Stimulated activated CD8-positive, alpha-beta memory T cell treated with anti-CD3 and anti-CD28 coated beads, Interleukin-15, amount 100 ng/mL, for 1 hour (primary cell): ENCODE measurements at places on chromosomes 3 and 15.

DNA sequence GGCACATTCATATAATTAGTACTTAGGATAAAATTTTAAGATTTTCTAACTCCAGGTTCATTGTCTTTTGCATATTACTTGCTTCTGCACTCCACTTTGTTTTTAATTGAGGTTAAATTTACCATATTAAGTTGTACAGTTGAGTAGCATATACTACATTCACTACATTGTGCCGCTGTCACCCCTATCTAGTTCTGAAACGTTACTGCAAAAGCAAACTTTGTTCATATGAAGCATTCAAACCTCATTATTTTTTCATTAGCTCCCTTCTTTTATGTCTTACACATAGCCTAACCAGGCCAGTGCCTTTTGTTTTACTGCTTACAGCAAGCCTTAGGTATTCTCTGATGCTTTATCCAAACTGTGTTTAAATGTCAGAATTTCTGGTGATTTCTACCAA, 183.1 kb upstream of the CGNL1 start:
- DNase-seq, result no peak

GRCh38 chr3:175672119-175672689, 813.1 kb downstream of the NAALADL2 start:
- no peak for DNase-seq

DNA sequence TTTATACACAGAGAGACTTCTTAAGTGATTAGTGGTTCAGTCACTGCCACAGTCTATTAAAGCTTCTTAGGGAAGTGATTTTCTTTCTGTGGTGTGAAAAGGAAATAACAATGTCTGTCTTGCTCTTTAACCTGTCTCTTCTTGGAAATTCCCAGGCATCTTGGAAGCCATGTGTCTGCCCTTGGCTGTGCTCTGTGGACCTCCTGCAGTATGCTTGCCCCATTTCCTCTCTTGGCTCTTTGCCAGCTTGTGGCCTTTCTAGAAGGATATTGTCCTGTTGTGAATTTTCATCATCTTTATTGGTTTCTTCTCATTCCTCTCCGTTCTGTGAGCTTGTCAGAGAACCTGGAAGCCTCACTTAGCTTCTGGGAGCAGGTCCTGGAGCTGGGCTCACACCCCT, 338.4 kb upstream of the C2CD4B start:
- no peak for DNase-seq

DNA sequence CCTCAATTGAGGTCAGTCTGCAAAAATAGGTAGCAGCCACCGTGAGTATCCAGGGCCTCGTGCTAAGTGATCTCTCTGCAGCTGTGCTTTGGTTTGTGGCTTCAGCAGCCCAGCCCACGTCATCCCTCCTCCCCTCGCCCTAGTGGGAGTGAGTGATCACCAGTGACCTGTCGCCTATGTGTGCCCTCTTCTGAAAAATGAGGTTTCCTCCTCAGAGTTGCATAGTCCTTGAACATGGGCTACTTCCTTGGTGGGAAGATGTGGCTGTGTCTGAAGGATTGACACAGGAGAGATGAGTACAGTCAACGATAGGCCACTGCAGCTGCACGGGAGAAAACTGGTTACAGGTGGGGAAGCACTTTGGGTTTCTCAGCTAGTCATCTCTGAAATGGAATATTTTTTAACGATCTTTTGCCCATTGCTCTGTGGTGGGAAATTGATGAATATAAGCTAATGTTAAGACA, 144.8 kb upstream of the BHLHE40 start:
- peak; percentile 52 for DNase-seq

- no peak for DNase-seq
Observed at GRCh38 chr15:44765036-44765435, 28.7 kb downstream of the TRIM69 start.

GRCh38 chr3:159001711-159002110, 199.9 kb downstream of the MFSD1 start:
- DNase-seq, result no peak

DNA sequence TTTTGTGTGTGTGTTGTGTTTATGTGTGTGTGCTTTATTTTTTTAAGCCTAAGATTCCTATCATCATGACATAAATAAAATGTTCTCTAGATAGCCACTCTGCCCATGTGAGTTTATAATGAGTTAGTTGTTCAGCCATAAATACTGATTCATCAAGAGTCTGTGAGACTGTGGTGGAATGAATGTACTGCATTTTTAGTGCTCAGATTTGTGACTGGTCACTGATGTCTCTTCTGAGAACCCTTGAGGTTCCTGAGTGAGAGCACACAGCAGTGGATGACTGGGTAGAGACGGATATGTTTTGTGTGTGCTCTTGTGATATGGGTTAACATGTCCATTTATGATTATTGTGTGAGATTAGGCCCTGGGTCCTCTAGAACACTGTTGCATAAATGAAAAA, 51.2 kb downstream of the SETD5 start:
- no peak for DNase-seq

- no peak for DNase-seq
Observed at GRCh38 chr15:101128221-101129015, 123.4 kb downstream of the CHSY1 start.

DNA sequence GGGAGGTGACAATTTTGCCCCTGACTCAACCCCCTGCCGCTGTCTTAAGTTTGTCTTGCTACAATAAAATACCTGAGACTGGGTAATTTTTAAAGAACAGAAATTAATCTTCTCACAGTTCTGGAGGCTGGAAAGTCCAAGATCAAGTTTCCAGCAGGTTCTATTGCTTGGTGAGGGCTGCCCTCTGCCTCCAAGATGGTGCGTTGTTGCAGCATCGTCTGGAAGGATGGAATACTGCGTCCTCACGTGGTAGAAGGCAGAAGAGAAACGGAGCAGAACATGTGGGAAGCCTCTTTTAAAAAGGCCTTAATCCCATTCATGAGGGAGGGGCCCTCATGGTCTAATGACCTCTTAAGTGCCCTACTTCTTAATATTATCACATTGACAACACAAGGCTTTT, 87.3 kb upstream of the SNTN start:
- no peak for DNase-seq

GRCh38 chr3:134881305-134881704, 86.2 kb downstream of the EPHB1 start:
- DNase-seq, result no peak

- no peak for DNase-seq
Observed at GRCh38 chr15:98385752-98386381, 262.5 kb upstream of the IGF1R start.

DNA sequence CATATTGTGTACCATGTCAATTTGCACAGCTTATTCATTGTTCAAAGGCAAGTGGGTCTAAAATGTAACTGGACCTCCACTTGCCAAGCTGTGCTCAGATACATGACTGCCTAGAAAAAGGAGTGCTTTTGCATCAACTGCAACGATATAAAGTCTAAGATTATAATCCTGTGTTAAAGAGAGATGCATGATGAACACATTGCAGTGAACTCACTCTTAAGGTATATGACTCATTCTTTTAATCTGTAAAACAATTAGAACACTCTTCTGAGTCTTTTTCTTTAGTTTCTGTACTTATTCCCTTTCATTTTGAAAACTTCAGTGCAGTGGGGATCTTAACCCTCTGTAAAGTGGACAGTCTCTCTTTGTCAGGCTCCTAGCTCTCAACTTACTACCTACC, 982.8 kb downstream of the ROBO1 start:
- DNase-seq, result no peak

GRCh38 chr15:71275098-71275497, 159.8 kb downstream of the THSD4 start:
- DNase-seq, result no peak

DNA sequence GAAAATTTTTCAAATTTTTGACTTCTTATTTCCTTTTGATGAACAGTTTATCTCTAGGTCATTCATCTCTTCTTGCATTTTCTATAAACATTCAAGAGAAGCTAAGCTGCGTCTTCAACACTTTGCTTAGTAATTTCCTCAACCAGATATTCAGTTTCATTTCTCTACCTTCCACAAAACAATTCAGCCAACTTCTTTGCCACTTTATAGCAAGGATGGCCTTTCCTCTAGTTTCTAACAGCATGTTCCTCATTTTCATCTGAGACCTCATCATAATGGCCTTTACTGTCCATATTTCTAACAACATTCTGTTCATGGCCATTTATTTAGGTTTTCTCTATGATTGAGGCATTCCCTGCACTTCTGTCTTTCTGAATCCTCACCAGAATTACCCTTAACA, 90.0 kb downstream of the ARIH1 start:
- DNase-seq, result no peak

- DNase-seq, result no peak
Observed at GRCh38 chr3:47280519-47280918, 2.1 kb downstream of the KIF9 start.

DNA sequence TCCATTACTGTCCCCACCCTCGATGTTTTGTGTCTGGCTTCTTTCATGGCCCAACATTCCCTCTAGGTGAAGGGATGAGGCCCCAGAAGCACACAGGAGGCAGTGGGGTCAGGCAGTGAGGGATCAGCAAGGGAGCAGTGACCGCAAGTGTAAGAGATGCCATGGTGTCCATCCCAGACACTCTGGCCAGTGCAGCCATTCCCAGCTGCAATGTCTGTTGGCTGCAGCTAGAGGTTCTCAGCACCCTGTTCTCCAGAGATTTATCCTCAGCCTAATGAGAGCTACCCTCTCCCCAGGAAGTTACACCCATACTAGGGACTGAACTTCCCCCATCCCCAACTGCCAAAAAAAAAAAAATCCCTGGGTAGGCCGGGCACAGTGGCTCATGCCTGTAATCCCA, 40.2 kb downstream of the TRANK1 start:
- no peak for DNase-seq

- DNase-seq, result no peak
Observed at GRCh38 chr3:58518291-58518789, 18.6 kb downstream of the ACOX2 start.

- DNase-seq, result no peak
Observed at GRCh38 chr3:112319516-112320276, 13.3 kb upstream of the CD200 start.

GRCh38 chr3:40771112-40771511, 246.4 kb downstream of the ZNF621 start:
- DNase-seq, result no peak

GRCh38 chr3:133521946-133522345, 51.5 kb upstream of the CDV3 start:
- DNase-seq, result no peak

- no peak for DNase-seq
Observed at GRCh38 chr3:184884359-184885017, 72.5 kb downstream of the VPS8 start.

- no peak for DNase-seq
Observed at GRCh38 chr3:132394320-132394719, 23.0 kb upstream of the DNAJC13 start.

- DNase-seq, result no peak
Observed at GRCh38 chr15:31439328-31439727, 112.7 kb downstream of the KLF13 start.

GRCh38 chr3:73418681-73419080, 206.1 kb downstream of the PDZRN3 start:
- DNase-seq, result no peak

DNA sequence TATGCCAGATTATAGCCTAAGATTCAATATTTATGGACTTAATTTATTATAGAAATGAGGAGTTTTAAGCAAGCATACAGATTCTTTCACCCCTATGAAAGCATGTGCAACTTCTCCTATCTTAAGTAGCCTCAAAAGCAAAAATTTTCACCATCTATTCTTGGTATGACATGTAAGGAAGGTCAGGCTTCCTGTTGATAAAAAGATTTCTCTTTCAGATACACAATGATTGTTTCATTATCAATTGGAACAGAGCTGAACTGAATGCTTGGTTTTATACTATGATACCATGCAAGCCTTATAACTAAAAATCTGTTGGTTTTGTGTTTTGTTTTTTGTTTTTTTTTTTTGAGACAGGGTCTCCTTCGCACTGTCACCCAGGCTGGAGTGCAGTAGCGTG, 3.9 kb downstream of the GRK7 start:
- no peak for DNase-seq

DNA sequence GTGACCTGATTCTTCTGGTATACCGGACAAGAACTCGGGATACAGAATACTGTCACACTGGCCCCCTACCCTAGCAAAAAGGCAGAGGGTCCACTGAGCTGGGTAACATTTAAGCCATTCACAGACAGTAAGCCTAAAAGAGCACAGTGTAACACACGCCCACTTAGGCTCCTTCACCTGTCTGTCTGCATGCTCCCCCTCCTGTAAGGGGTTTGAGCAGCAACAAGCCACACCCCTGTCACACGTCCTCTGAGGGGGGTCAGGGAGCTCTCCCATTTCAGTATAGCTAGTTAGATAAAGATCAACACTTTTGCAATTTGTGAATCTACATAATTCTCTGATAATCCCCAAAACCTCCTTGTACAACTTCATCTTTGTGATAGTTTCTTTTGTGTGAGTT, 586.3 kb upstream of the LMCD1 start:
- DNase-seq, result no peak

DNA sequence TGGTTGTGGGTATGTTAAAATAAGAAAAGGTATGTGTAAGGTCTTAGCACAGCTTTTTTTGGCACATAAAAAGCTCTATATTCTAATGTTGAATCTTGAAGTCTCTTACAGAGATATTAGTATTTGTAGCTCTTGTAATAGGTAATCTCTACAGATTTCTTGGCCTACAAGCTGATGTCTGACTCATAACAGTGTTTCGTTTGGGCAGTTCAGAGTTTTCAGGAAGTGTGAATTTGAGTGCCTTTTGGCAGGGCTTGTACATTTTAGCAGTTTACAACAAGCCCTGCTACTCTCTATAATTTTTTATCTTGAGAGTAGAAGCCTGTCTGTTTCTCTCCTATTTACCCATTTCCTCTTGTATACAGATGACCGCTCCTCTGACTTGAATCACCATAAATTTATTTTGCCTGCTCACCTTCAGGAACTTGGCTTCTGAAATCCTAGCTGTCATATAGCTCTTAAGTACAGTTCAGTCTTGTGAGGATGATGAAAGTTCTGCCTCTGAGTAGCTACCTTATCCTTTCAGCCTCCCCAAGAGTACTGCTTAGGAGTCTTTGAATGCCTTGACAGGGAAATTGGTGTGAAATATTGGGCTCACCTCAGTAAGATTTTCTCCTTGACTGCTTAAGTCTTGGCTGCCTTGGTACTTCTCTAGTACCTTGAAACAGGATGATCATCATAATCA, 419.9 kb upstream of the RARB start:
- no peak for DNase-seq

- DNase-seq, result no peak
Observed at GRCh38 chr15:89673165-89673512, 6.0 kb downstream of the PLIN1 start.

DNA sequence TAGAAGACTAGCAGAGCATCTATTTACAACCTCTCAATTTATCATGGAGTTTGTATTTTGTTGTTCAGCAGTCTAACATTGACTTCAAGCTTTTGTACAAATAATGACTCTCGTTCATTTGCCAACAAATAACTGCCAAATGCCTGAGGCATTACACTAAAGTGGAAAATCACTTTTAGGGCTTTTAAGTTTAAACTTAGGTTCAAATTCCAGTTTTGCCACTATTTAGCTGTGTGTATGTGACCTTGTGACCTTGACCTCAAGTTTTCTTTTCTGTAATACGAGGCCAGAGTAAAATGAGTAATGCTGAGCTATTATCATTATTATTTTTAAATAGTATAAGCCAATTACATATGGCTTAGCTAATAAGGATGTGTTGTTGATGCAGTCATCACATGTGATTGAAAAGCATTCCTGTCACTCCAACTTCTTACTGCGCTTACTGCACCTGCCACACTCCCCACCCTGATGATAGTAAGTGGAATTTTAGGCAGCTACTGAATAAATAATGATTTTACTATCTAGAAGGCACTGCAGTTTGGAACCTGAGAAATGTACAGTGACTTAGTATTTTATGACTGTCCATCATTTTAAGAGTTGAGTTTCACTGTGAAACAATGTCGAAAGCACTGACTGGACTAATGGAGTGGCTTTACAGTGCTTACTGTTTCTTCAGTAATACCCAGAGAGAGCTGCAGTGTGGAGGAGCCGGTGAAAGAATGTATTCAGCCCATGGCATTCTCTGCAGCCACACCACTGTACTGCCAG, 16.3 kb downstream of the ARL8B start:
- no peak for DNase-seq
